ENCODE measurements at places on chromosomes 7 and 10.

GRCh38 chr10:113604572-113604971, 51.7 kb downstream of the HABP2 start:
- DNase-seq, result no peak

- no peak for DNase-seq
Observed at GRCh38 chr7:124101173-124101768, 68.4 kb upstream of the TMEM229A start.

DNA sequence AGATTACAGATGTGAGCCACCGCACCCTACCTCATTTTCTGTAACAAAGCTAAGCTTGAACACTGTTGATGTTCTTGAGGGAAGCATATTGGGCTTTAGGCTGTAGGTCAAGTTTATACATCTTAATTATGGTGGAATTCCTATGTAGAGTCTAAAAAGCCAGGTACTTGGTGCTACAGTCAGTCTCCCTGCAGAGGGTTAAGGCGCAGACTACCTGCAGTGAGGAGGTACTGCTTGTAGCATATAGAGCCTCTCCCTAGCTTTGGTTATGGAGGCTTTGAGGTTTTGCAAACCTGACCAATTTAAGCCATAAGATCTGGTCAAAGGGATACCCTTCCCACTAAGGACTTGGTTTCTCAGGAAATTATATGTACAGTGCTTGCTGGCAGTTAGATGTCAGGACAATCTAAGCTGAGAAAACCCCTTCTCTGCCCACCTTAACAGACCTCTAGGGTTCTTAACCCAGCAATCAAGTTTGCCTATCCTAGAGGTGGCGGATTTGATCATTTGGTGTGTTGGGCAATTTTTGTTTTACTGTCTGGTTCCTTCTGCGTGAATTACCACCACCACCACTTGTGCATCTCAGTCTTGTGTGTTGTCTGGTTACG, 6.0 kb downstream of the PPIA start:
- no peak for DNase-seq

- DNase-seq, result no peak
Observed at GRCh38 chr10:80203835-80204676, 1.3 kb downstream of the ANXA11 start.

GRCh38 chr10:97466755-97467154, 20.8 kb downstream of the ZDHHC16 start:
- DNase-seq, result no peak

- DNase-seq, result no peak
Observed at GRCh38 chr10:52115823-52116222, 198.3 kb upstream of the DKK1 start.

DNA sequence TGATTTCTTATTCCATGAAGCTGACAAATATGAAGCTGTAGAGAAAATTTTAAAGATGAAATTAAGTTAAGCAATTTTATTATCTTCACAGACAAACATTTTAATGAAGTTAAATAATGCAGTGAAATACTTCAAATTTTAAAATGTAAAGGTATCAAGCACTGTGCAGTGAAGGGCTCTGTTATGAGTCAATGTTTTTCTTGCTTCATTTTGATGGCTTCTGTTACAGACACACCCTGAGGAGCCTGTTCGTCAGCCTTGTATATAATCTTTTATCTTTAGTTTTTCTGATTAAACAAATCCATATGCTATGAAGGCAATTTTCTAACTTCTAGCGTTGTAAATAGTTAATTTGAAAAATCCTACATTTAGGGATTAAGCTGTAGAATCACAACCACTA, 18.5 kb downstream of the VSTM2A start:
- no peak for DNase-seq

DNA sequence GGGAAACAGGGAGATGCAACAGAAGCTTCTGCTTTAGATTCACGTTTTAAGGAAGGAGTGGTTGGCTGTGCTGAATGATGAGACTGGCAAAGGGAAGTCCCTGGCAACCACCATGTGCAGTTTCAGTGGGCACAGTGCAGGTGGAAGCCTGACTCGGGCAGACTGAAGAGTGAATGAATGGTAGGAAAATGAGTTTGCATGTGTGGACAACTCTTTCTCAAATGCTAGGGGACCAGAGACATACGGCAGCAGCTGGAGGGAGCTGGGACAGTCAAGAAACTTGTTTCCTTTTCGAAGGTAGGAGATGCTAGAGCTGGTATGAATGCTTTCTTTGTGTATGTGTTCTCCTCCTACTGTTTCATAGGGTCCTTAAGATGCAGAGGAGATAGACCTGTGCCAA, 29.0 kb downstream of the PODXL start:
- no peak for DNase-seq

GRCh38 chr7:142898377-142899170, 13.0 kb upstream of the TRPV6 start:
- DNase-seq, result no peak

DNA sequence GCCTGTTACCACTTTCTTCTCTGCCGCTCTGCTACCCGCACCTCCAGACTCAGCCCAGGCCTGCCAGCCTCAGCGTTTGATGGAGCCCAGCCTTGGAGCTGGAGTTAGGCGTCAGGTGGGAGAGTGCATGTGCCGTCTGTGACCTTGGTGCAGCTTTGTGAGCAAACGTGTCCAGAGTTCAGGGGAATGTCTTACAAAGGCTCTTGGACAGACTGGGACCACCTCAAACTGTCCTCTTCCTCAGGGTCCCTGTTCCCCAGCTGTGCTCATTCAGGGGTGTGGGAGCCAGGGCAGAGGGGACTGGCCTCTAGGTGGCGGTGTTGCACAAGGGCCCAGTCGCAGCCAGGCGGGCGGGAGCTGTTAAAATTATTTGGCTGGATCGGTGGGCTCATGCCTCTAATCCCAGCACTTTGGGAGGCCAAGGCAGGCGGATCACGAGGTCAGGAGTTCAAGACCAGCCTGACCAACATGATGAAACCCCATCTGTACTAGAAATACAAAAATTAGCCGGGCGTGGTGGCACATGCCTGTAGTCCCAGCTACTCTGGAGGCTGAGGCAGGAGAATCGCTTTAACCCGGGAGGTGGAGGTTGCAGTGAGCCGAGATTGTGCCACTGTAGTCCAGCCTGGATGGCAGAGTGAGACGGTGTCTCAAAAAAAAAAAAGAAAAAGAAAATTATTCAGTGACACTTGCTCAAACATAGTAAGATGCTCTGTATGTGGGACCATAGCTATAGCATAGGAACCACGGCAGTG, 89.2 kb downstream of the ADCY1 start:
- no peak for DNase-seq

GRCh38 chr10:36540611-36541010, 584.8 kb upstream of the ANKRD30A start:
- no peak for DNase-seq

GRCh38 chr7:110001254-110001938, 1089.5 kb upstream of the LRRN3 start:
- DNase-seq, result no peak

- DNase-seq, result peak; percentile 86
Observed at GRCh38 chr7:99142727-99143520, 984 bp downstream of the SMURF1 start.

DNA sequence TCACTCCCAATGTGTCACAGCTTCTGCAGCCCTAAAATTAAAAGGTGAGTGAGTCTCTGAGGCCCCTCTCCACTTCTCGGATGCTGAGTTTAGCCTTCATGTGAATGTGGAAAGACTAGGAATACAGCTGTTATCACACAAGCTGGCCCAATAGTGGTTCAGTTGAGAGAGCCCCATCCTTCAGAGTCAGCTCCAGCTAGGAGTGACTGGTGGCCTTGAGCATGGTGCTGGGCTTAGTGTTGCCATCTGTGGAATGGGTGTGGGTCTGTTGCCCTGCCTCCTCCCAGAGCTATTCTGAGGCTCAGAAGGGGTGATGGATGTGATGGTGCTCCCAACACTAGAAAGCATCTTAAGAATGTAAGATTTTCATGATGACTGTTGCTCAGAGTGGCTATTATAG, 55.8 kb downstream of the FIGNL1 start:
- DNase-seq, result no peak

GRCh38 chr7:27834179-27834921, 94.4 kb downstream of the TAX1BP1 start:
- DNase-seq, result no peak

- no peak for DNase-seq
Observed at GRCh38 chr7:103317009-103317408, 19.8 kb downstream of the PMPCB start.

GRCh38 chr10:133608855-133609254, 17.7 kb downstream of the FRG2B start:
- no peak for DNase-seq
